Germinal center (tissue), 1 donor: ENCODE measurements at places on chromosomes 1 and 21.

- no peak for DNase-seq
These were observed 67.5 kb downstream of the TRIM11 start for GRCh38 chr1:228339059-228339704.

GRCh38 chr1:151342569-151342968 lies 4.5 kb downstream of the RFX5 start:
- DNase-seq = no peak

DNA sequence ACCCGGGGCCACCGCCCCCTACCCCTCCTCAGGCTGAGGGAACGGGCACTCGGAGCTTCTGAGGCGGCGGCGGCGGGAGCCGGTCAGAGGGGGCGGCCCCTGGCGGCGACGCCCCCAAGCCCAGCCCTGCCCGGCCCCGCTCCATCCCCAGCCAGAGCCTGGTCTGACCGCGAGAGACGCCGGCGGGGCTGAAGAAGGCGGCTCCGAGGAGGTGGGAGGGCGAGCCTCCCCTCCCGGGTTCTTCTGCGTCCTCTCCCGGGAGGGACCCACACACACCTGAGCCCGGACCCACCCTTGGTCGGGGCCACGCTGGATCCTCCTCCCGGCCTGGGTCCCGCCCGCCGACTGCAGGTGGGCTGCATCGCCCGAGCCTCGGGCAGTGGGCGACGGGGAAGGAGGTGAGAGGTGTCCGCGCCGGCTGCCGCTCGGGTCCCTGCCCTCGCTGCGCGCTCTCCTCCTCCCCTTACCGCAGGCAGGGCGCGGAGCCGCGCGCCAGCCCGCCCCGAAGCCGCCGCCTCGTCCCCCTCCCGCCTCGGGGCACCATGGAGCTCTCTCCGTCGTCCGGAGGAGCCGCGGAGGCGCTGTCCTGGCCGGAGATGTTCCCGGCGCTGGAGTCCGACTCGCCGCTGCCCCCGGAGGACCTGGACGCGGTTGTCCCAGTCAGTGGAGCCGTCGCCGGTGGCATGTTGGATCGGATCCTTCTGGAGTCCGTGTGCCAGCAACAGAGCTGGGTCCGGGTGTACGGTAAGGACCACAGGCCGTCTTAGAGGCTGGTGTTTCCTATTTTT lies at the start of gene RASAL2:
TSS of gene RASAL2 (plus strand) at position 154 of the 788 bp plus-strand sequence. CDS start at position 543, 389 bp downstream.
- DNase-seq = peak; percentile 35

GRCh38 chr1:44366371-44366975 lies 11.4 kb upstream of the ERI3 start:
- DNase-seq = no peak

GRCh38 chr1:205344066-205344928 lies 12.4 kb downstream of the KLHDC8A start:
- DNase-seq = peak; percentile 25

DNA sequence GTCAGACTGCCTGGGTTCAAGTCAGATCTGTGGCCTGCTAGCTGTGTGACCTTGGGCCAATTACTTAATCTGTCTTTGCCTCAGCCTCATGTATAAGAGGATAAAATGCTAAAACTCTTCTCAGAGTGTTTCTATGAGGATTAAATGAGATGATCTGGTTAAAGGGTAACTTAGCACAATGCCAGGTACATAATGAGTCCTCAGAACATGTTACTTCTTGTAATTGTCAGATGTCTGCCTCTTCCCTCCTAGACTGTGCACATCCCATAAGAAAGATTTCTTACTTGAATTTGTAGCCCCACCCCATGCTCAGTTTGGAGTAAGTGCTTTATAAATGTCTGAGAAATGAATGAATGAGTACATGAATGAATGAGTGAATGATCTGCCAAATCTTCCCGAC lies 34.6 kb upstream of the HIVEP3 start:
- no peak for DNase-seq

DNA sequence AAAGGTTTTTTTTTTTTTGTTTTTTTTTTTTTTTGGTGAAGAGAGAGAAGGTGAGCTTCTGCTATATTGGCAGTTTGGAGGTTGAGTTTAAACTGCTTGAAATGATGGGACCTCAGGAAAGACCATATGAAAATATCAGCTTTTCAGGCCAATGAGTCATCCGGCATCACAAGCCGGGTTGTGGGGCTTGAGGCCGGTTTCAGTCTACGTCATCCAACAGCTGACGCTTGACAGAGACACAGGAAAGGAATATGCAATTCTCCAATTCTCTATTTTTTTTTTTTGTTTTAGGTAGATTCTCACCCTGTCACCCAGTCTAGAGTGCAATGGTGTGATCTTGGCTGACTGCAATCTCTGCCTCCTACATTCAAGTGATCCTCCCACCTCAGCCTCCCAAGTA lies 52.4 kb downstream of the KCNJ6 start:
- no peak for DNase-seq

- peak; percentile 47 for DNase-seq
These were observed 2.5 kb upstream of the PTGER3 start for GRCh38 chr1:71049951-71050598.

DNA sequence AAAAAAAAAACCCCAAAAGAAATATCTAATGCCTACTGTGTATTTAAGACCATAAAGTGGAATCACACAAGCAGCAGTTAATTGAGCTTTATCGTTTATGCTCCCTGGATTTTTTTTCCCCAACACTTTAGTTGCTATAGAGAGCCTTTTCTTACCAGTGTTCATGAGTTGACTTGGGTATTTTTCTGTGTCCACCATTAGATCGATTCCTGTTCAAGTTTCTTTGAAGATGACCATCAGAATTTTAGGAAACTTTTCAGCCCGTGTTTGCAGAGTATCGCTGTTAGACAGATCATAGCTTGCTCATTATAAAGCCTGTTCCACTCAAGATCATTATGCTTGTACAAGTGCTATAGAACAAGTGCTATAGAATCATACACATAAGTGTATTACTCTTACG lies 1.5 kb downstream of the RALGPS2 start:
- no peak for DNase-seq

DNA sequence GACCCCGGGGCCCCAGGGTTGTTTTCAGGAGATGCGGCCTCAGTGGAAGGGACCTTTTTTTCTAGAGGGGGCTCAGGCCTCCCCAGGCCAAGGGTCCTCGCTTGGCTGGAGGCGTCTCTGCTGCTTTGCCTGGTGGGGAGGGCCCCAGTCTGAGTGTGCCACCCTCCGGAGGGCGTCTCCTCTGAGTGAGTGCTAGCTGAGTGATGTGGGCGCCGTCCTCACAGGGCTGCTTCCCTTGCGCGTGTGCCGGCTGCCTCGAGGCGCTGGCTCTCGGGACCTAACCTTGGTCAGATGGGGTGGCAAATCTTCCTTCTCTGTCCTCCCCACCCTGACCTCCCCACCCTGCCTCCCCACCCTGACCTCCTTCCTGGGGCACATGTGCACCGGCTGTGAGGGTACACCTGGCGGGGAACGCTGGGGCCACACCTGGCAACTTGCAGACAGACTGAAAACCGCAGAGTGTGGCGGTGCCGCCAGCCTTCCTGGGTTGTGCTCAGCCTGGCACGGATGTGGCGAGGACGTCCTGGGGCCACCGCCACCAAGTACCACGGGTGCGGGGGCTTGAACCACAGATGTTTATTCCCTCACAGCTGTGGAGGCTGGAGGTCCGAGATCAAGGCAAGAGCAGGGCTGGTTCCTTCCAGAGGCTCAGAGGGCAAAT lies 93.0 kb upstream of the TTC34 start:
- no peak for DNase-seq

GRCh38 chr21:32020564-32020963 lies 147.7 kb downstream of the HUNK start:
- no peak for DNase-seq

DNA sequence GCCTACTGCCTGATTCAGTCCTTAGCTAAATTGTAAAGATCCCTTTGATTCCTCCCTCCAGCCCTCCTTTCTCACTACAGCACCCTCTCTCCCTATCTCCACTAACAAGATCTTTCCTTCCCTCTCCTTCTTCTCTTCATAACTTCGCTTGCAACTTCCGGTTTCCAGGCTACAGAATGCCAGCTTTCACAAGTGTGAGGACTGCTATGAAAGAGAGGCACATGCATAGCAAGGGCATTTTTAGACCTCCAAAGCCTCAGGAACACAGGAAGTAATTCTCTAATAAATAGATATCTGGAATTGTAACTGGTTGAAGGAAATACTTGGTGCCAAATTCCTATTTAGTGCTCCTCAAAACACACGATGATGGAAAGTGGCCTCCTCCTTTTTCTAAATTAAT lies 196.7 kb downstream of the HLX start:
- no peak for DNase-seq

DNA sequence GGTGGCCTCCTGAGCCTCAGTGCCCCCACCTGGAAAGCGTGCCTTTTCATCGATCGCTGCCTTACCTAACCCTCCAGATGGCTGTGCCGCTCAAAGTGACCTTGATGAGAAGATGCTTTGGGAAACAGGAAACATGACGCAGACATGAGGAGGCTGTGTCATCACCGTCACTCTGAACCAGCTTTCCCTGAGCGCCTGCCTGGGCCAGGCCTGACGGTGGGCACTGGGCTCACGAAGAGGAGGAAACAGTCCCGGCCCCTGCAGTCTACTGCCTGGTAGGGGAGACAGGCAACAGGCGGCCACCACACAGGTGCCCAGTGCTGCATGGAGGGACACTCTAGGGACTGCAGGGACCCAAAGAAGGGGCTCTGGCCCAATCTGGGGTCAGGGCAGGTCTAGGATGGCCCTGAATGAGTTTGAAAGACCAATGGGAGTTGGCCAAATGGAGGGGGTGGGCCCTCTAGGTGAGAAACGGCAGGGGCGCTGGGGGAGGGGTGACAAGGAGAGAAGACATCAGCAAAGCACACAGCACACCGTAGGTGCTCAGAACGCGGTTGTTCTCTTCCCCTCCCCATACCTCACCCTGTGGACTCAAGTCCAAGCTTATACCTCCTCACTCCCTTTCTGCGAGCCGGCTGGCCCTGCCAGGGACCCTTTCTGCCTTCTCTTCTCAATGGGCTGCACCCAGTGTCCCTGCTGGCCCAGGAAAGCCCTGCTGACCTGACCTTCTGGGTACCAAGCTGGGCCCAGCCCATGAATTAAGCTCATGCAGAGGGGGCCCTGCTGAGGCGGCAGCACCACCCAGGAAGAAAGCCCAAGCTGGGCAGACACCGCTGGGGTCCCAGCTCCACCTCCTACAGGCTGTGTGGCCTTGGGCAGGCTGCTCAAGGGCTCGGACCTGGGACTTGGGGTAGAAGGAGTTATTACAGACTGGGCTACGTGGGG lies 44.9 kb downstream of the GLIS1 start:
- no peak for DNase-seq

DNA sequence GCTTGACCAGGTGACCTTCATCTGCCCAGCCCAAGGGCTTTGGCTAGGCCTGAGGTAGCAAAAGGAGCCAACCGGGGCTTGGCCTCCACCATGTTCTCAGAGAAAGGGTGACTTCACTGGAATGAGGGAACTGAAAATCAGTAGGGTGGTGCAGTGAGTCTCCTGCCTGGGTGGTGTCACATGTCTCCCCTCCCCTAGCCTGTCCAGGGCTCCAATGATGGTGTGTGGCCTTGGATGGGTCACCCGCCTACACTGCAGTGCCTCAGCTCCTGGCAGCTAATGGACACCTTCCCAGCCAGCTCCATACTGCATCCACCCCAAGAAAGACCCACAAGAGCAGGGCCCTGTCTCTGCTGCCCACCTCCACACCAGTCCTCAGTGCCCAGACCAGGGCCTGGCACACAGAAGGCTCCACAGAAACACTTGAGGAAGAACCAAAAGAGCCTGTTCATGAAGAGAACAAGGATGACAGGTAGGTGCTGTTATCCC lies 678.7 kb downstream of the MATN1 start:
- no peak for DNase-seq

- DNase-seq = no peak
These were observed 24.6 kb upstream of the PLPPR4 start for GRCh38 chr1:99239690-99240089.

- DNase-seq = no peak
These were observed 1.2 kb upstream of the SMIM1 start for GRCh38 chr1:3771108-3772026.

- DNase-seq = no peak
These were observed 68.5 kb downstream of the GPATCH2 start for GRCh38 chr1:217562229-217562878.

DNA sequence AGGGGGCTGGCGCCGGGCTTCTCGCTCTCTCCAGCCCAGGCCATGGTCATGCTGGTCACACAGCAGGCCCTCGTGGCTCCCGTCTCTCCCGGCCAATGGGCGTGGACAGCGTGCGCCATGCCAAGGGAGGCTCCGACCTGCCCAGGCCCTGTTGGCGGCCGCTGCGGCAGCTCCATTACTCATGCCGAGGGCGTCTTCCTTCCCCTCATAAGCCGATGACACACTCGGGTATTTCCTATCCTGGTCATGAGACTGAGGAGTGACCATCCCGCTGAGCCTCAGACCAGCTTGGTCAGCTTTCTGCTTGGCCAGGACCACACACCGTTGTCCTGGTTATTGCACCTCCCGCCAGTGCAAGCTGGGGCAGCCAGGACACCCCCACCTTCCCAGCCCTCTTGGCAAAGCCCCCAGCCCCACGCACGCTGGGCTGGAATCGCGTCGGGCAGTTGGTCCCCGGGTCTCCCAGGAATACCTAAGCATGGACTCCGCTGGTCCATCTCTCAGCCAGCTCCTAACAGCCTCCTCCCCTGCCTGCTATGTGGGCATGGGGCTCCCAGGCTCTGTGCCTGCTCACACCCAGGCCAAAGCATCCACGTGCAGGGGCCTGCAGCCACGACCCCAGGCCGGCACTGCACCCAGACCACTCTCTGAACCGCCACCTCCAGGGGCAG lies 49.8 kb downstream of the ARHGEF16 start:
- no peak for DNase-seq

GRCh38 chr1:162384601-162385279 lies 3.2 kb downstream of the C1orf226 start:
- no peak for DNase-seq

DNA sequence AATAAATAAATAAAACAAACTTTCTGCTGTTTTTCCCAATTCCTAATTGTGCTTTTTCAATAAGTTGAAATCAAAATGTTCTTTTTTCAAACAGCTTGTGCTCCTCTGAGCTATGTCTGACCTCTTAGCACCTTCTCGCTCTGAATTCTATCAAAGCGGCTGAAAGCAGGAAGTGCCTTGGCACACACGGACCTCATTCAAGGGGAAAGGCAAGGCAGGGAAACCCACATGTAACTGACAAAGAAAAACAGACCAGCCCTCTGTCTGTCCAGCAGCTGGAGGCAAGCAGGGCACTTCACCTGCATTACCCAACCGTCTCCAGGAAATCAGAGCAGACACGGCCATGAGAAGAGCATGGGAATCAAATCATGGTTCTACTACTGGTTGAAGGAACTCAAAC lies 56.7 kb downstream of the PLPP3 start:
- no peak for DNase-seq

DNA sequence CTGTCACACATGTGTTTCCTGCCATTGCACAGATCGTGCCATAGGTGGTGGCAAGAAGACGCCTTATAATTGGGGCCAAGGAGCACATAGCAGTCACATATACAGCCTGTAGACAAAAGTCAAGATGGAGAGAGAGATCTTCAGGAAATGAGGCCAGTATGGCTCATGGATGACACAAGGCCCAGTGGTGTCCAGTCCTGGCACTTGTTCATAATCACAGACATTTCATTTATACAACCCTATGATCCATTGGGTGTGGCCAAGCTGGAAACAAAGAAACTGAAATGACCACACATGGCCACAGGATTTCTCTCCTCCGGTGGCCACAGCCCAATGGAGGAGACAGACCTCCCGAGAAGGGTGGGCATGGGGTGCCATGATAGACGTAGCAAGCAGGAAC lies 78.5 kb upstream of the KAZN start:
- no peak for DNase-seq
